Renal pelvis (tissue), 12 donors: ENCODE measurements at places on chromosomes 16 and 17.

- no peak for DNase-seq
These were observed 621 bp upstream of the CSHL1 start for GRCh38 chr17:63911657-63912100.

DNA sequence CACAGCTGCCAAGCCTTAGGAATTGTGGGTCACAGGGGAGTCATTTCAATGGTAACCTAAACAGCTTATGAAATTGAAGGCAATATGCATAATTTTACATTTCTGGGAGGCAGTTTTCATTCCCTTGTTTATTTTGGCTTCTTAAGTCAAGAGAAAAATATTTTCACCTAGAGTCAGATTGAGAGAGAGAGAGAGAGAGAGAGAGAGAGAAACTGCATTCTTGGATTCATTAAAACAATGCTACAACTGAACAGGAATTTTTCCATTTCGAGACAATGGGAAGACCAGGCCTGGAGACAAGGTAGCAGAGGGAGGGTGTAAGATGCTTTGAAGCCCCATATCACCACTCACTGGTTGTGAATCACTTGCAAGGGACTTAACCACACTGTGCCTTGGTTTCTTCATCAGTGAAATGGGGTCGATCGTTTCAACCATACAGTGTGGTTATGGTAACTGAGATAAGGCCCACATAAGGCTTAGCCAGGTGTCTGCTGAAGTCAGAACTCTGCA is 224.7 kb upstream of the IRX3 start:
- DNase-seq, result peak; percentile 58

GRCh38 chr17:5675625-5676421 is 91.5 kb upstream of the NLRP1 start:
- DNase-seq, result peak; percentile 71

DNA sequence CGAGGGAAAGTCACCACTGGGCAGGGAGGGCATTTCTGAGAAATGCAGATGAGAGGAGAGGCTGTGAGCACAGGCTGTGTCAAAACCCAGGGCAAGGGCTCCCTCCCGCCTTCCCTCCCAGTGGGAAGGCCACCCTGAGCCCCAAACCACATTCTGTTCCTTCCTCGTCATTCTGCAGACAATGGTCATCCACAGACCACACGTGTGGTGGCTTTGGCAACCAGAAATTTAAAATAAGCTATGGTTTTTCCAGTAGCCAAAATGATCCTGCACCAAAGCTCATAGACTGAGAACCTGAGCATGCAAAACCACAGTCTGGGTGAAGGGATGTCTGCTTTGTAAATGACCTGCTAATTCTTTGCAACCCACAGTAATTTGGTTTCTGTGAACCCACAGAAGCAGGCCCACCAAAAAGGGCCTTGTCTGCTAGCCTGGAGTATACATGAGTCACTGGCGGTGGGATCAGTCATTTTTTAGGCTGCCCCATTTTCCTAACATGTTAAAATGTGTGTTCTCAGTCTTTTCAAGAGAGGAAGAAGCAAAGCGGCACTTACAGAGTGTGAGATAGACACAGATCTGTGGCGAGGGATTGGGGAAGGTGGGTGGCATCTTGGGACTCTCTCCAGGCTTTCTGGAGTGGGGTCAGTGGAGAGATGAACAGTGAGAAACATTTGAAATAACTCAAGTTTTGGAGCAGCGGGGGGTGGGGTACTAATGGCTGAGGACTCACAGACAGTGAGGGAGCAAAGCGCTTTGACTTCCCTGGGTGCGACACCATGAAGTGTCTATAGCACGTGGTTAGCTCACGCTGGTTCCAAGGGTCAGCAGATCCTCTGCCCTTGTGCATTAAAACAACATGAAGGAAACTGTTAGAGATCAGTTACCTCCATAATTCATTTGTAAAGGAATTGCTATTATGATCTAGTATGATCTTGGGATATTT is 20.5 kb downstream of the GRB7 start:
- DNase-seq, result no peak
